ENCODE measurements at places on chromosomes 13 and 19.

DNA sequence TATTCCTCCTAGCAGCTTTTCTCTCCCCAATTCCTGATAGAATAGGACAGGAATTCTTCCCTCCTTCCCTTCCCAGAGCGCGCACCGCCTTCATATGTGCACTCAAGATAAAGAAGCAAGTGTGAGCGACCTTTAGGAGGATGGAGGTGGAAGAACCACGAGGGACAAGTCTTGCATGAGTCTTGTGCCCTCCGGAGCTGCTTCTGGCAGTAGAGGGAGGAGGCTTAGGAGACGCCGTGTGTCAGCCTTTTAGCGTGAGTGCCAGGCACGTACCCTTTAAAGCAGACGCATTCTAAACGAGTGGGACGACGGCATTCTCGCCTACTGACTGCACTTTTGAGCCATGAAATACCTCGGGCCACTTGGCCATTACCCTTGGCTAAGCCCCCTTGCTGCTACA is 95.4 kb upstream of the RAP2A start:
- DNase-seq = no peak

GRCh38 chr13:51221674-51222036 is 543 bp upstream of the FAM124A start:
- DNase-seq = no peak

DNA sequence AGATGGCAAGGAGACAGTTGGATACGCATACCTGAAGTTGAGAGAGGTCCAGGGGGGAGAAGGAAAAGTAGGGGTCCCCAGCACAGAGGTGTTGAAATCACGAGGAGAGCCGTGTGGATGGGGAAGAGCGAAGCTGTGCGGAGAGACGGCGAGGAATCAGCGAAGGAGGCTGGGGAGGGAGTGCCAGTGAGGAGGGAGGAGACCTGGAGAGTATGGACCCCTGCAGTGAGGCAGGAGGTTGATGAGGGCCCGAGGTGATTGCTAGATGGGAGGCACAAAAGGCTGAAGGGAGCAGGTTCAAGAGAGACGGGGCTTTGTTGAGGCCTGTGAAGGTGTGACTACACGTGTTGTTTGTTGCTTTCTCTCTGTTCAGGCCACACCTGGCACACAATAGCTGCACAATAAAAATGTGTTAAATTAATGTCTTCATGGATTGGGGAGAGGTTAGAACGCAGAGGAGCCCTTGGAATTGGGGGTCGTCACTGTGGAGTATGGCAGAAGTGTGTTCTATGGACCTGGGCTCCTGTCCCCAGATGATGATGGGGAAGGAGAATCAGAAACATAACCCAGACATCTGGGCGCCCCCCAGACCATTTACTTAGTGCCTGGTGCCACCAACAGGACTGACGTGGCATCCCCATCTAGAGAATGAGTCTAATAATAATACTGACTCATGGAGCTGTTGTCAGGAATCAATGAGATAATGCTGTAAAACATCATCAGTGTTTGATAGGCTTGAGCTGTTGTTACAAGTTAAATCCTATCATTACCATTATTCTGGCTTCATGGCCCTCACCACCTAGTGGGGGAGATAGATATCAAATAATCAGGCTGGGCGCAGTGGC is 137.5 kb downstream of the SIPA1L3 start:
- no peak for DNase-seq

GRCh38 chr19:45446944-45447343 is 20.9 kb upstream of the FOSB start:
- DNase-seq = no peak

GRCh38 chr19:19170053-19170872 is at the start of gene MEF2B:
Gene MEF2B (minus strand): TSS chr19:19170263. CDS start chr19:19150735, 19,528 bp downstream.
- no peak for DNase-seq
